ENCODE measurements at places on chromosomes 3 and 15.

DNA sequence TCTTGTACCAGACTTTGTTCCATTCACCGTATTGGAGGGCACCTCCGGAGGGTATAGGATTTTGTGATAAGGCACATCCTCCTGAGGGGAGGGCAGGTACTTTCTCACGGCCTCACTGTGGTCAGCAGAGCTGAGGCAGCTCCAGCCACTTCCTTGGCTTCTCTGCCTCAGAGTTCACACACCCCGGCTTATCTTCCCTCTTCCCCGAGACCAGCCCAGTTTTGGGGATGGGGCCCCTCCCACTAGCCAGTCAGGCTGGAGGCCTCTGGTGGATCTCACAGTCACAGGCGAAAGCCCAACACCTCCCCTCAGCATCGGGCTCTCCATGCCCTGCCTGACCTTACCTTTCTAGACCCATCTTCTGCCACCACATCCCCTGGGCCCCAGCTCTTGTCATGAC is 316.2 kb upstream of the CTDSPL start:
- no peak for DNase-seq

DNA sequence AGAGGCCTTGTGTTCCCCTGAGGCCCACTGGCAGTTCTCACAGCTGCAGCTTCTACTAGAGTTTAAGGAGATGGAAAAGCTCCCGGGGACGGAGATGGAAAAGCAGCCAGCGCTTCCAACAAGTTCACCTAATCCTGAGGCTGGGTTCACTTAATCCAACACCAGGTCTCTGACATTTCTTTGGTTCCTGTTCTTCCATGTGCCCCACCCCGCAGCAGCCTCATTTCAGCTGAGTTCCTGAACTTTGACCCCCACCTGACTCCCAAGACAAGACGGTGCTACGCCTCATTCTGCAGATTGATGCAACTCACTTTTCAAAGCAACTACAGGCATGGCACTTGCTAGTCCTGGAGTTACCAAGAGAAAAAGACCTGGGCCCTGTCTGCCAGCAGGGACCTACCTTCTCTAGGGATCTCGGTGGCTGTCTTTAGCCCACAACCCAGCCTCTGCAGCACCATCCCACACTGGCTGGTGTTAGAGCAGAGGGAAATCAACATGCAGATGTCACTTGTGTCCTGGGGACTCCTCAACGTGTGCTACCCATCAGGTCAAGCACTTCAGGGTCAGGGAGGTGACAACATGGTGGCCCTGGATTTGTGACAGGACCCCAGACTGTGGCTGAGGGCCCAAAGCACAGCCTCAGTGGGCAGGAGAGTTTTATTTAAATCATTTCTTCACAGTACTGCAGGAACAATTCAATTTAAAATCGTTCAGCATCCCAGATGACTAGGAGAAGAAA is 406.1 kb downstream of the VPS13C start:
- no peak for DNase-seq

- DNase-seq, result no peak
Measured at GRCh38 chr3:53744351-53744750, 101.9 kb downstream of the CHDH start.

DNA sequence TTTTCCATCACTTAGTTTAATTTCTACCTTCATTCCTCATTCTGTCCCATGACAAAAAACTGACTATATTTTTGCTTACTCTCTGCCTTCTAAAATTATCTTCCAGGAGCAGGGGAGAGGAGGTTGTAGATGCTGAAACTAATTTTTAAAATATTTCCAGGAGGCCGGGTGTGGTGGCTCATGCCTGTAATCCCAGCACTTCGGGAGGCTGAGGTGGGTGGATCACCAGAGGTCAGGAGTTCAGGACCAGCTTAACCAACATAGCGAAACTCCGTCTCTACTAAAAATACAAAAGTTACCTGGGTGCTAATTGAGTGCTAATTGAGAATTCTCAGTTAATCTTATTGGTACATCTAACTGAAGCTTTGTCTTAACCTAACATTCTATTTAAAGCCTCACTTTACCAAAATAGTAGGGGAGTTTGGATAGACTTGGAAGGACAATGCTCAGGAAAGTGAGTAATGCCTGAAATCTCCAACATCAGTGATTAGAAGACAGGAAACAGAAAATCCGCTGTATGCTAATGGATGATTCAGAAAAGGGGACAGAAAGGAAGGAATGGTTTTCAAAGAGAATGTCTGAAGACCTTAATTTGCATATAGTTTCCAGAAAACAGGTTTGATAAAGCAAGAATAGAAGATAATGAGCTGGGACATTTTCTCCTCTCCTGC is 336.1 kb downstream of the GBE1 start:
- DNase-seq, result no peak

- no peak for DNase-seq
Measured at GRCh38 chr3:17972959-17973906, 230.8 kb upstream of the TBC1D5 start.

- no peak for DNase-seq
Measured at GRCh38 chr3:153572165-153572564, 410.1 kb downstream of the RAP2B start.

- DNase-seq, result no peak
Measured at GRCh38 chr3:123743121-123743520, 141.0 kb downstream of the MYLK start.

DNA sequence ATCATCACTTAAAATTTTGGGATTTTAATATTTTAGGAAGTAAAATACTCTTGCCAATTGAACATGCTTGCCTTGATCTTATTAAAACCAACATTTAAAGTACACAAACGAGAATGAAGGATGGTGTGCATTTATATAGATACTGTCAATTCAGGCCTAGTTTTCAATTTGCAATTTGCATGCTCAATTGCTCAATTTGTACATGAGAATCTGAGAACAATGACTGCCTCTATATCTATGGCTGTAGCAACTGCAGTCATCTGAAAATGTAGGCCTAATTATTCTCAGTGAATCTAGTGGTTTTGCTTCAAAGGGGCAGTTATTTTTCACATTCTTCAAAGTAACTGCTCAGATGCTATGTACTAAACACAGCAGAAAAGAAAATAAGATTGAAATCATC is 18.8 kb downstream of the ZBBX start:
- DNase-seq, result no peak

DNA sequence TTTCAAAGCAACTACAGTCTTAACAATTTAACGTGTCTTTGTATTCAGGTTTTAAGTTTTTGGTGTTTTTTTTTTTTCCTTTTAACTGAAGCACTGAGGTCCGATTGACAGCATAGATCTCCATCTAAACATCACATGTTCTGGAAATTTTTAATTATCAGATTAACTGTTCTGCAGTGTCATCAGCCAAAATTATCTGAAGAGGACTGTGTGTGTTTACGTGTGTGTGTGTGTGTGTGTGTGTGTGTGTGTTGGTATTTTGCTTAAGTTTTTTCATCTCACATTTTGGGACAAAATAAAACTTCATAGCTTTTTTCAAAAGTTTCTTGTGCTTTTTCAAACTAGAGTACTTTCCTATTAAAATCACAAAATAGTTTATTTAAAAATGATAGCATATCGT is 1.8 kb downstream of the PIK3CA start:
- DNase-seq, result no peak

DNA sequence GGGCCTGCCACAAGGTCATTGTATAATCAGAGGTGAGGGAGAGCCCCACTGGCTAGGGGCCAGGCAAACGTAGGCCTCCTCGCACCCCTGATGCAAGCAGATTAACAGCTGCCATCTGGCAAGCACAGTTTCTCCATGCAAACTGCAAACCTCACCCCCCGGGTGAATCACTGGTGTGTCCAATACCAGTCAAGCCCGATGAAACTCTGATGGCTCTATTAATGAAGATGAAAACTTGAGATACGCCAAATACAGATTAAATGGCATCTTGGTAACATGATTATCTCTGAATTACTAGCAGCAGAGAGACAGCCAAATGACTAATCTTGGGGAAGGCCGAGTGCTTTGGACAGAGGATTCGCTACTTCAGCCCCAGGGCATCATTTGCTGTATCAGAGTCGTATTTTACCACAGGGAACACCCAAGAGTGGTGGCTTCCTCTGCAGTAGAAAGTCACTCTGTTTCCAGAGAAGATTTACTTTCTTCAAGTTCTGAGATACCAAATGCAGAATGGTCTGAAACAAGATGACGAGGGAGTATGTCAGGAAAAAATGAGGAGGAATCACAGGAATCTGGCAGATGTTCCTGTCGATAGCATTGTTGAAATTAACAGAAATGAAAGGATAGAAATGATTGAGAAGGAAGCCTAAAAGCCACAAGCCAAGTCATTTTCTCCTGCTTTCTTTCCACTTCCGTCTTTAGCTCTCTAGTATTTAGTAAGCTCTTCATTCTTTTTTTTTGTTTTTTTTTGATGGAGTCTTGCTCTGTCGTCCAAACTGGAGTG is 96.2 kb upstream of the NR2F2 start:
- no peak for DNase-seq

GRCh38 chr3:108156312-108156853 is 65.6 kb upstream of the CD47 start:
- no peak for DNase-seq

DNA sequence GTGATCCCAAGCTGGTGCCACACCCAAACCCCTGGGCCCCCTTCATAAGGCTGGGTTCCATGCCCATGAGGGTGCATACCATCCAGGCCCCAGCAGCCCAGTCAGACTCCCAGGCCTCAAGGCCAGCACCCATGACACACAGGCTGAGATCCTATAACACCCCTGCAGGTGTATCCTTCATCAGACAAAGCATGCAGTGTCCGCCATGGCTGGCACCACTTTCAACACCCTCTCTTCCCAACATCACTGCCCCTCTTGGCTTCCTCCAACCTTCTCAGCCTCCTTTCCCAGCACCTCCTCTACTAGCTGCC is 3.5 kb downstream of the CCDC51 start:
- no peak for DNase-seq

- no peak for DNase-seq
Measured at GRCh38 chr3:186708983-186709679, 8.0 kb upstream of the KNG1 start.

GRCh38 chr15:45126535-45127158 is 3.0 kb downstream of the DUOXA1 start:
- peak; percentile 14 for DNase-seq

DNA sequence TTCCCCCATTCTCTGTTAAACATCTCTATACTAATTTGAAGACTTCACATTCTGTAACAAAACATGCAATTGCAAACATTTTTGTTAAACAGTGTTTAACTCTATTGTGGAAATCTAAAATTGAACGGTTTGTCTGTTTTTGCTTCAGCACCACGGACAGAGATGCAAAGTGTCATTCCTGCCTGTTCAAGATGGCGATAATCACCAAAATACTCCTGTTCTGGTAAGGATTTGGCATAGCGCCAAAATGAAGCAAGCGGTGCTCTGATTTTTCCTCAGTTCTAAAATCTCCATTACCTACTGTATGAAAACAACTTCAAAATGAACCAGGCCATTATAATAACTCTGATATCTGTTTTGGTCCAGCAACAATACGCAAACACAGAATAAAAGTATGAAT is 129.7 kb upstream of the TUSC7 start:
- DNase-seq, result no peak

GRCh38 chr3:12395349-12396012 is 88.8 kb upstream of the TSEN2 start:
- no peak for DNase-seq

- DNase-seq, result no peak
Measured at GRCh38 chr3:122101646-122102045, 46.5 kb downstream of the CD86 start.
